ENCODE measurements at places on chromosomes 16 and 17.

- peak; percentile 10 for DNase-seq
These were observed 1.3 kb downstream of the C17orf58 start for GRCh38 chr17:67994817-67995569.

DNA sequence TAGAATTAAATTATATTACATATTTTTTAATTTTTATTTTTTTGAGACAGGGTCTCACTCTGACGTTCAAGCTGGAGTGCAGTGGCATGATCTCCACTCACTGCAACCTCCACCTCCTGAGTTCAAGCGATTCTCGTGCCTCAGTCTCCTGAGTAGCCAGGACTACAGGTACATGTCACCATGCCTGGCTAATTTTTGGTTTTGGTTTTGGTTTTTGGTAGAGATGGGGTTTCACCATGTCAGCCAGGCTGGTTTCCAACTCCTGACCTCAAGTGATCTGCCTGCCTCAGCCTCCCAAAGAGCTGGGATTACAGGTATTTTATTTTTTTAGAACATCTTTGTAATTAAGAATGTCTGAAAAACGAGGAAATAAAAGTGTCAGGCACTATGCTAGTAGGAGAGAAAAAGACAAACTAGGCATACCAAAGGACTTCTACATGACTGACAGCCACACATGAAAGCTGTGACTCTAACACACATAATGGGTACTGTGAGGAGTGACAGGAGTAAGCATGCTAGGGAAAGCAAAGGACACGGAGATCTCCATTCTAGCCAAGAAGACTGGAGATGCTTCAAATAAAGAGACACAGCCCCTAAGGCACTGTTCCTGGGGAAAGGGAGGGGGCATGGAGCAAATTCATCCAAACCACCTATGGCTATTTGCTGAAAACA lies 7.3 kb downstream of the GNA13 start:
- no peak for DNase-seq

DNA sequence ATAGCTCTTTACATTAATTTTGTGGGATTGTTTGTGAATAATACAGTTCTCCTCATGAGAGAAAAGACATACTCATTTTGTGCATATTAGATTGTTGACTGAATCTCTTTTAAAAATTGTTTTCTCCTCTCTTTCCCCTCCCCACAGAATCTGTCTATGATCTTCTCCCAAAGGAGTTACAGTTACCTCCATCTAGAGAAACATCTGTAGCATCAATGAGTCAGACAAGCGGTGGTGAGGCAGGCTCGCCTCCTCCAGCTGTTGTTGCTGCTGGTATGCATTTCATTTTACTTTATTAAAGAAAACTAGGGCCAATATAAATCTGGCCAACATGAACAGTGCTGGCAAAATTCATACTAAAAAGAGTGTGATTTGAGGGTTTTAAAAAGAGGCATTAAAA lies 60.5 kb downstream of the NFAT5 start:
- DNase-seq = no peak

GRCh38 chr17:10585529-10585928 lies 36.1 kb upstream of the MYH2 start:
- no peak for DNase-seq

GRCh38 chr17:34658811-34659560 lies 79.6 kb downstream of the TMEM132E start:
- no peak for DNase-seq

- no peak for DNase-seq
These were observed 168.9 kb upstream of the MAF start for GRCh38 chr16:79769270-79769927.

- DNase-seq = no peak
These were observed 476.8 kb upstream of the CDH11 start for GRCh38 chr16:65598621-65599020.

GRCh38 chr17:17934806-17935205 lies 37.4 kb downstream of the TOM1L2 start:
- no peak for DNase-seq

GRCh38 chr17:75825149-75825552 lies 19.1 kb downstream of the UNC13D start:
- no peak for DNase-seq

DNA sequence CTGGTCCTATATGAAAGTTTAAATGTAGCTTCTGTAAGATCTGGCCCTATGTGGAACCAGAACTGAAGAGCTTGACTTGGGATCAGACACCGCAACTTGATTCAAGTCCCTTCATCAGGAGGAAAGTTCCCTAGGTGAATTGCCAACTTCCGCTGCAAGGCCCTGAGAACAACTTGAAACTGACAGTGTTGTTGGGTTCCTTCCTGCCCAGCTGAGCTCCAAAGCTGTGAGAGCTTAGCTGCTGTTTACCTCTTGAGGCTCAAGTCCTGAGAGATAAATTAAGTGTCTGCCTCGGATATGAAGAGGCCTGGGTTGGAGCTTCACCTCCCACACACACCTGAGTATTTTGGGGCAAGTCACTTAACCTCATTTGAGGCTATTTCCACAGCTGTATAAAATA lies 44.7 kb downstream of the REXO5 start:
- no peak for DNase-seq

DNA sequence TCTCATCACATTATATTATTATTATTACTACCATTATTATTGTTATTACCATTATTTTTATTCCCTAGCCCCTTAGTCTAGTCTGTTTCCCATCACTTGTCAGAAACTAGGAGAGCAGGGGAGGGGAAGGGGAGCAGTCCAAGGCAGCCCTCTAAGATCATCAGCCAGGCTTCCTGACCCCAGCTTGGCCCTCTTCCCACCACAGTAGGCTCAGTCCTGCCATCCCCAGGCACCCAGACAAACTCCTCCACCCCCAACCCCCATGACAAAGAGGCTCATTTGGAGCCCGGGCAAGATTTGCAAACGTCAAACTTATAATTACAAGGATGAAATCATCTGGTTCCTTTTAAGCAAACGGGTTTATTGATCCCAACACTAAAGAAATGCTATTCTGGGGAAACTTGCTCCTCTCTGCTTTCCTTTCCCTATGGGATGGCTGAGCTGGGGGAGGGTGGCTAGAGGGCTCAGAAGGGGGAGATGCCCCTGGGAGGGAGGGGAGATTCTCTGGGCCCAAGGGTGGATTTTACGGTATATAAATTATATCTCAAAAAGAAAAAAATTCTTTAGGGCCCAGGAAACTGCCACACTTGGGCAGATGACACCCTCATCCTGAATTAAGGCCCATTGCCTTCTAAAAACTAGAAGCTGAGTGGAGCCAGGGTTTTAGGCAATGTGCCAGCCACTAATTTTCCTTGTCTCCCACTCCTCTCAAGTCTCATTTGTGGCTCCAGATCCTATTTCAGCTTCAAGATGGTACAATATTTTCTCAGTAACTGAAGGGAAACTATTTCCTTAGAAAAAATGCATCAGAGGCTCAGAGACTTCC lies 4.4 kb upstream of the CBFB start:
- no peak for DNase-seq

GRCh38 chr16:88407807-88408206 lies 25.0 kb downstream of the ZNF469 start:
- no peak for DNase-seq

- no peak for DNase-seq
These were observed 2.7 kb downstream of the EMC8 start for GRCh38 chr16:85796599-85796998.

DNA sequence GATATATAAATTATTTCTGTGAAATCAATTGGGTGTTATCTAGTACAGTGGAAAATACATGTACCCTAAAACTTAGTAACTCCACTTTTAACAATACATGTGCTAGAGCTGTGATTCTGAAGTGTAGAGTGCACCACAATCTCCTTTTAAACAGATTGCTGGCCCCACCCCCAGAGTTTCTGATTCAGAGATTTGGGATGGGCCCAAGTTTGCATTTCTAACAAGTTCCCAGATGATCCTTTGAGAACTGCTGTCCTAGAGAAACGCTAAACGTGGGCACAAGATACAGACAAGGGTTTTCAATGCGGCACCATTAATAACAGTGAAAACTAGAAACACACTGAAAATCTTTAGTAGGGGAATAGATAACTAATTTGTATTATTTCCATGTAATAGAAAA lies 49.2 kb downstream of the NXPH3 start:
- DNase-seq = no peak

DNA sequence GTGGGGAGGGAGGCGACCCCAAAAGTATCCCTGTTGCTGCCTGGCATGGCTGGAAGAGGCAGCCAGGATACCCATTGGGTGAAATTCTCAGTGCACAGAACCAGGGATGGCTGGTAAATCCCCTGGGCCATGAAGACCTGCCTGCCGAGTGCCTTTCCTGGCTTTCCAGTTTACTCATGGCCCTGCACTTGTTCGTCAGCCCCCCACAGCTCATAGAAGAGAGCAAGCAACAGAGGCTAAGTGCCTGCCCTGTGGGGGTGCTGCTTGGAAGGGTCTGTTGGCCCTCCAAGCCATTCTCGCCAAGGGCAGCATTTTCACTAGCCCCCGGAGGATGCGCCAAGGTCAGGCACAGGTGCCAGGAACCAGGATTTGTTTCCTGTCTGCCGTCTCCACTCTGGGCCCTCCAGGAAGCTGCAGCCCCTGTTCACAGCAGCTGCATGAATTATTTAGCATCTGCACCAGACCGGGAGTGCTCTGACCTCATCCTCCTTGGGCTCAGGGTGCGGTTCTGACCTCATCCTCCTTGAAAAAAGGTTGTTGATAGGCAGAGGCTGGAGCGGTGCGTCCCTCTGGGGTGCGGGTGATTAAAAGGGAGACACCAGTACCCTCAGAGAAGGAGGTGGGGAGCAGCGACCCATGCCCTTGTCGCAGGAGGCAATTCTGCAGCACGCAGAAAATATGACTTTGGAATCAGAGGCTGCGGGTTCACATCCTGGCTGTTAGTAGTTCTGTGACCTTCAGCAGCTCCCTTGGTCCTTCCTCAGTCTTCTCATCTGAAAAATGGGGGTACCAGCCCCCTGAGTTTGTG lies 14.2 kb upstream of the CD300A start:
- peak; percentile 54 for DNase-seq

DNA sequence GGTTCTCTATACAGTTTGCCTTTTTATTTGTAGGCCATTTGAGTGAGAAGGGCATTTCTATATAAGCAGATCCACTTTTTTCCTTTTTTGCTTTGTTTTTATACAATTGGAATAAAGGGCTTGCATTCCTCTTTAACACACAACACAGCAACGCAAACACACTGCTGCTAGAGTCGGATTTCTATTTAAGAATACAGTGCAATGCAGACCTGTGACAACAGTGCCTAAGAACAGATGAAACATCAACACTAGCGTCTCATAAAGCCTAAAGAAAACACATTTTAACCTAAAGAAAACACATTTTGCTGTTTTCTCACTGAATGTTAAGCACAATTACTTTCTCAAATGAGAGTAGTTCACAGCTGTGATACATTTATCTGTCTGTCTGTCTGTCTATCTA lies 1141.1 kb downstream of the CDH11 start:
- DNase-seq = no peak

DNA sequence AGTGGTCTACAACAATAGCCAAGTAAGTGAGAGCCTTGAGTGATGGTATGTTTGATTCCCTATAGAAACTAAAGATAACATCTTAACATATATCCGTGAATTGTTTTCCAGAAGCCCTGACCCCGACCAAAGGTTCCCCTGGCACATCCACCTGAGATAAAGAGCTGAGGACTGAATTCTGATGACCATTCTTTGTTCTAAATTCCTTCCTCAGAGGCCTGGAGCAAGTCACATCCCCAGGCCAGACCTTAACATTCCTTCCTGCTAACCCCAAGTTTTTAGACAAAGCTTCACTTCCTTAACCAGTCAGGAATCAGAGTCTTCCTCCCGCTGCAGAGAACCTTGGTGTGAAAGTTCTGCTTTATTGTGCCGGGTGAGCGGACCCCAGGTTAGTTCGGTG lies 83.3 kb downstream of the PMP22 start:
- DNase-seq = no peak

DNA sequence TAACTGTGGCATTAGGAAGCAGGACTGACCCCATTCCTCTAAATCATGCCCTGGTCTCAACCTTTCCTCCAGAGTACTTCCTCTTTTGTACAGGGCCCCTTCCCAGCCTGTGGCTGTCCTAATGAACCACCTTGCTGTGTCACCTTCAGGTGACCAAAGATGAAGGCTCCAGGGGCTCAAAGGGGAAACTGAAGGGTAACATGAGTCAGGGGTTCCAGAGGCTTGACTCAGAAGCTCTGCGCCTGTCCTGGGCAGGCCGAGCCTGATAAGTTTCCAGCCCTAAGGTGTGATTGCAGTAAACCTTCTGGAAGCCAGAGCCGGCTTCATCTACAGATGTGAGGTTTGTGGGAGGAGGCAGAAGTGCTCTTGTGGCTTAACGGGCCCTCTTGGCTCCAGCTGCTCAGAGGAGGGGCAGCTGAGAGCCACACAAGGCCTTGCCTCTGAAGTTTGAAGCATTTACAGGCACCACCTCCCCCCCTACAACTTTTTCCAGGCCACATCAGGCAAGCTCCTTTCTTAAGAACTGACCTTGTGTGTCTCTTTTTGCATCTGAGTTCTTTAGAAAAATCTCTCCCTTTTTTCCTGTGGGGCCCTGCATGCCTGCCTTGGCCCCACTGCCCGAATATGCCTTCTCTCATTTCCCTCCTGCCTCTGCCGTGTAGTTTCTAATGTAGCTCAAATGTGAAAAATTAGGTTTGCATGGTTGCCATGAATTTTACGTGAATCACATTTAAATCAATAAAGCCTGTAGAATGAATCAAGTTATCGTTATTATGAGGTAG lies 149.9 kb downstream of the CLEC16A start:
- DNase-seq = no peak

DNA sequence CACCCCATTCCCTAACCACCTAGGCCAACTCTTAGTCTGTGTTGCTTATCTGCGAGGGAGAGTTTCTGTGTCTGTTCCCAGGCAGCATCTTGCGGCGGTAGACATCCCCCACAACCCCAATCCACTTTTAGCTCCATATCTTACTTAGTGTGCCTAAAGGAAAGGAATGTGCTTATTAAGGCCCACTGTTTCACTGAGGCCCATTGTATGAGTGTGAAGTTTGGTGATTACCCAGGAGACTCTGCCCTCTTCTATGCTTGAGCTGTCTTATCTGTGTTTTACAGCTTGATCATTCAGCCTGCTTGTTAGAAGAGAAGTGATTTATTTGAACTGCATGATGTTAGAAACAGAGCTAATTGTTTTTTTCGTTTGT lies 10.3 kb upstream of the MLYCD start:
- no peak for DNase-seq

- peak; percentile 62 for DNase-seq
These were observed 15.0 kb downstream of the ZNF213 start for GRCh38 chr16:3149630-3150345.

- no peak for DNase-seq
These were observed 103.5 kb upstream of the KIF2B start for GRCh38 chr17:53719229-53719628.

Data from kidney capillary endothelial cell (primary cell).